ENCODE measurements at places on chromosomes 7 and 10.

DNA sequence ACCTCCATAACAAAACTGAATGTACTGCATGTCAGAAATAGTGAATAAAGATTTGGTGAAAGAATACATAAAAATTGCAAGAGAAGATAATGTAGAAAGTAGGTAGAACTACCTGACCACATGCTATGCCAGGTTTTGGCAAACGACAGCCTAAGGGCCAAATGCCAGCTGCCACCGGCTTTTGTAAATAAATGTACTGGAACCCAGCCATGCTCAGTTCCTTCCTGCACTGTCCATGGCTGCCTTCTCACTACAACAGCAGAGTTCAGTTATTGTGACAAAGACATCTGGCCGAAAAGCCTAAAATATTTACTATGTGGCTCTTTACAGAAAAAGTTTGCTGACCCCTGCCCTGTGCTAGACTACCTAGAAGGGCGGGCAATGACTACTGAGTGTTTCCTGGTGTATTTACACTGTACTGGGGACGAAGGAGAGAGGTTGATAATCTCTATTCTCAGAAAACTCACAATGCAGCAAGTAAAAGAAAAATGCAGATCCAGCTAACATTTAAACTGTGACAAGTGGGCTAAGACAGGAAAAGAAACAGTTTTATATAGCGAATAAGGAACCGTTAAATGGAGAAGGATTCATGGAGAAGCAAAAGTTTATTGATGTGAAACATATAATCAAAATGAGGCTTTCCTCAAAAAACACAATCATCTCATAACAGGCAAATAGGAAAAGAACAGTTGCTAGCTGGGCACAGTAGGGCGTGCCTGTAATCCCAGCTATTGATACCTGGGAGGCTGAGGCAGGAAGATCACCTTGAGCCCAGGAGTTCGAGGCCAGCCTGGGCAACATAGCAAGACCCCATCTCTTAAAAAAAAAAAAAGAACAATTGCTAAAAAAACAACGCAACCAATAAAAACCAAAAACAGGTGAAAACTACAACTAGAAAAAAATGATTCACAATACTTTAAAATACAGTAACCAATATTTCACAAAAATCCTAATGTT, 13.7 kb downstream of the KIN start:
- DNase-seq: no peak

DNA sequence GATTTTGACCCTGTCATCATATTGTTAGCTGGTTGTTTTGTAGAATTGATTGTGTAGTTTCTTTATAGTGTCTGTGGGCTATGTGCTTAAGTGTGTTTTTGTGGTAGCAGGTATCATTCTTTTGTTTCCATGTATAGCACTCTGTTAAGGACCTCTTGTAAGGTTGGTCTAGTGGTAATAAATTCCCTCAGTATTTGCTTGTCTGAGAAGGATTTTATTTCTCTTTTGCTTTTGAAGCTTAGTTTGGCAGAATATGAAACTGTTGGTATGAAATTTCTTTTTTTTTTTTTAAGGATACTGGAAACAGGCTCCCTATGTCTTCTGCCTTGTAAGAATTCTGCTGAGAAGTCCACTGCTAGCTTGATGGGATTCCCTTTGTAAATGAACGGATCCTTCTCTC, 1073.4 kb downstream of the LRMDA start:
- no peak for DNase-seq

DNA sequence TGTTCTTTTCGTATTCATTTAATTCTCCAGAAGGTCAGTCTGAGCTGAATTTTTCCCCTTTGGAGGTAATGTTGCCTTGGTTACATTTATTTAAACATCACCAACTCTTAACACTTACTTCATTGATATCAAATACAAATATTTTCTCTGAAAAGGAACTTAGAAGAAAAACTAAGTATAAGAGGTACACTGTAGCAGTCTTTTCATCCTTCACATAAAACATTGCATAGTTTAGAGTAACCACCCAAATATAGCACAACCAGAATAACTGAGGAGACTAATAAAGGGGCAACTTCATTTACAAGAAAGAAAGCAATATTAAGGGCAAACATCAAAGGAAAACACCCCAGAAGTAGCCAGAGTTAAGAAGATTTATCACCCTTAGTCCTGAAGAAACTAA, 1115.0 kb upstream of the POT1 start:
- no peak for DNase-seq

GRCh38 chr7:1584700-1585099, 14.9 kb upstream of the PSMG3 start:
- DNase-seq: no peak

GRCh38 chr10:25707976-25708671, 225.9 kb upstream of the MYO3A start:
- no peak for DNase-seq

- DNase-seq: no peak
Measured at GRCh38 chr7:5422396-5423305, 983 bp downstream of the TNRC18 start.

GRCh38 chr7:41437257-41438196, 265.4 kb downstream of the INHBA start:
- no peak for DNase-seq

DNA sequence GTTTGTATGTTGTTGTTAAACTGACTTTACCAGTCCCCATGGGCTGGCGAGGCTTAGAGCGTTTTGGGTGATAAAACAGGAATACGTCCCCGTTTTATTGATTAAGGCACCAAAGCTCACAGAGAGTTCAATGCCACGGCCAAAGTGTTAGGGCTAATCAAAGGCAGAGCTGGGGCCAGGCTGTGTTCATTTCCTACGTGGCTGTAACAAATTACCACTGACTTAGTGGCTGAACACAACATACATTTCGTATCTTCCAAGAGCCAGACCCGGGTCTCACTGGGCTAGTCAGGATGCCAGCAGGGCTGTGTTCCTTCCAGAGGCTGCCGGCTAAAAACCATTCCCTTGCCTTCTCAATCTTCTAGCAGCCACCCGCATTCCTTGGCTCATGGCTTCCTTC, 94.4 kb upstream of the HABP2 start:
- DNase-seq: no peak

GRCh38 chr7:138000081-138000701, 1.7 kb downstream of the CREB3L2 start:
- no peak for DNase-seq

DNA sequence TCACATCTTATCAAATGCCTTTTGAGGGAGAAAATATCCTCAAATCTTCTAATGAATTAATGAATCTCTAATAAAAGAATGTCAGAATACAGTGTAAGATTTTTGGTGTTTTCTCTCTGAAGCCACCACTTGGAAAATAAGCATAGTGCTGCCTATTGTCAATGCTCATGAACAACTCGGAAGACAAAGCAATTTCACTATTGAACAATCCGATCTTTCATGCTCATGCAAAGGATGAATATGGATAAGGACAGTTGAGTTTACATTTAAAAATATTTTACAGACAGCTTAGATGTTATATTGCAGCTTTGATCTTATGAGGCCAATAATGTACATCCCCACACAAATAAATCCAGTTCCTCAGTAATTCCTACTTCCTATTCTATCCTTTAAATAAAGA, 40.6 kb downstream of the MAGI2 start:
- no peak for DNase-seq

- DNase-seq: no peak
Measured at GRCh38 chr7:50685135-50686065, 97.3 kb downstream of the GRB10 start.

DNA sequence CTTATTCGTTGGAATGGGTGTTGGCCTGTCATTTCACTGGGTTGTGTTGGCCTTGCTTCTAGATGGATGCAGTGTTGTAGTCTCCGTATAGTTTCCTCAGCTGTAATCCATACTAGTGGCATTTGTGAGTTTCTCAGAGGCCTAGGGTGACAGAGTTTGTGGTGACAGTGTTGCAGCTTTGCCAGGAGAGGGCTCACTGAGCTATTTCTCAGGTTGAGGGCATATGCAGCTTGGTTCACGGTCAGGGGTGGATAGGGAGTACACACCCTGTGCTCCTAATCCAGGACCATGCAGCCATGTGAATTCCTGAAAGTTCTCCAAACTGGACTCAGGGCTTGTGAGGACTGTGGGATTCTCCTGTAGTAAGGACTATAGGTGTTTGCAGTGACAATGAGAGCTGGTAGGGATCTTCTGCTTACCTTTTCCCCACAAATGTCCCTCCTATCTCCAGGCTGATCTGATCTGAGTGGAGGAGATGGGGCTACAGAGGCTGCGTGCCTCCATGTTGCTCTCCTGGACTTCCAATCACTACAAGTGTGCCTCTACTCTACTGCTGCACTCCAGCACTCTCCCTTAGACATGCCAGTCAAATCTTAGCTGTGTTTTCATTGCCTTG, 229.0 kb downstream of the STK31 start:
- DNase-seq: peak; percentile 22

- no peak for DNase-seq
Measured at GRCh38 chr7:95472581-95473161, 13.1 kb upstream of the ASB4 start.

Measured in NCI-H1694 treated with DMSO at 0.1 percent for 48 hours (cell line).